CD4-positive, alpha-beta T cell treated with Interleukin-10 for 1 hour (primary cell): ENCODE measurements at places on chromosomes 16 and 17.

DNA sequence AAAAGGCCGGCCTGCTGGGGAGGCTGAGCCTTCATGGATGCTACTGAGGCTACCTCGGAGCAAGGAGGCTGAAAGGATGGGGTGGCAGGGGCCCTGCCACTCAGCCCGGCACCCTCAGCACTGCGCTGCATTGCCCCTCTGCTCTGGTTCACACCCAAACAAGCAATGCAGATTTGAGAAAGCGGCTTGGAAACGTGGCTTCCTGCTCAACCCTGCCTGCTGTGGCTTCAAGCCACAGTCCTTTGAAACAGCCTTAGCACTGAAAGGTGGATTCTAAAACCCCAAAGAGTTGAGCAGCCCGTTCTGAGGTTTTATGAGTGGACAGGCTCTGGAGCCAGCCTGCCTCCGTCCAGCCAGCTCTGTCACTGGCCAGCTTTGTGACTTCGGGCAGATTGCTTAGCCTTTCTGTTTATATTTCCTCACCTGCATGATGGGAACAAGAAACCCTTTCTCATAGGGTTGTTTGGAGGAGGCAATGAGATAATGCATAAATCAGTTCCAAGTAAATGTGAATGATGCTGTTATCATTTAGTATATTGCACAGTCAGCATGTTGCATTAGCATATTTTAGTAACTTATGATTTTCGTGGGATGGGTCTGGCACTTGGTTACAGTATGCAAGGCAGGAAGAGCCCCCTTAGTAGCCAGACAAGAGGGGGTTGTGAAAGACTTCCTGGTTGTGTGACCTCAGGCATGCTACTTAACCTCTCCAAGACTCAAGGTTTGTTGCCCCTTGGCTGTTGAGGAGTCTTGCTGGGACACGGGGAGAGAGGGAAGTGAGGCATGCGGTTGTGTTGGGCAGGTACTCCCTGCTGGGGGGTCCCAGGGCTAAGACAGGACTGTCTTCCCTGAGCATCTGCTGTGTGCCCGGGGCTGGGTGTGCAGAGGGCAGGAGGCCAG is 23.6 kb downstream of the CRISPLD2 start:
- no peak for DNase-seq

DNA sequence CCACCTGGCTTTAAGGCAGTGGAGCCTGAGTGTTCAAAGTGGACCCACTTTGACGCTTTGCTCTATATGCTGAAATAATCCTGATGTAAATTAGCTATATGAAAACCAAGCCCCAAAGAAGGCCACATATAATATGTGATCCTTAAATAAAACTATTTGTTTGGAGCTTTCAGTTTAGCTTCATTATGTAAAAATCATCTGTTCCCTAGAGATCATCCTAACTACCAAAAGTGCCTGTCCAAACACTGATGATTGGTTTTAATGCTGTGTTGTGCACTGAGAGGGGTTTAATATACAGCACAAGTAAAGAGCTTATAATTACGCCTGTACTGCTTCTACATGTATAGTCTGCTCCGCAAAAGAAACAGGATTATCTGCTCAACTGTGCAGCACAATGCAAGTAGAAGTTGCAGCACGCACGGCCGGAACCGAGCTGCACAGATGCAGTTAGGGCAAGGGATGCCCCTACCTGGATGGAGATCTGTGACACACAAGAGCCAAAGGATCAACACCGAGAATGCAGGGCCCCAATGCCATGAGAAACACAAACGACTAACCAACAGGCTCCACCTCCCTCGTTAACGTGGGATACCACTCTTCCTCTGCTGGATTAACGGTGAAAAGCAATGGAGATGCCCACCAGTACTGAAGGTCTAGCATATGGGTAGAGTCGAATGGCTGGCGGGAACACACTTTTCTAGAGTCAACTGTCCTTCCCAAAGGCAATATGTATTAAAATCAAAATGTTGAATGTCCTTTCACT is 20.5 kb downstream of the USP7 start:
- DNase-seq: no peak

DNA sequence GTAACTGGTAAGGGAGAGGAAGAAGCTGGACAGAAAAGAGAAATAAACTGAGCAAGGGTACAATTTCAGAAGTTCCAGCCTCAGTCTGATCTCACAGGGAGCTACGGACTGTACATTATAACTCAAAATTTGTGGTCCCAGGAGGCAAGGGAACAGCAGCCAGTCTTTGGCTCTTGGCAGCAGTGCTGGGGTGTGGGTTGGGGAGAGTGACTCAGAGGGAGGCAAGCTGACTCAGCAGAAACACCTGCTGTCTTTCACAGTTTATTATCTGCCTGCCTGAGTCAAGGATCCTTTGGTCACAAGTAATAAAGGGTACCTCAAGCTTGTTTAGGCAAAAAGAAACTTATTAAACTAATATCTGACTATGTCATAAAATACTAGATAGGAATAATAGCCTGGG is 73.5 kb upstream of the KIF2B start:
- no peak for DNase-seq

DNA sequence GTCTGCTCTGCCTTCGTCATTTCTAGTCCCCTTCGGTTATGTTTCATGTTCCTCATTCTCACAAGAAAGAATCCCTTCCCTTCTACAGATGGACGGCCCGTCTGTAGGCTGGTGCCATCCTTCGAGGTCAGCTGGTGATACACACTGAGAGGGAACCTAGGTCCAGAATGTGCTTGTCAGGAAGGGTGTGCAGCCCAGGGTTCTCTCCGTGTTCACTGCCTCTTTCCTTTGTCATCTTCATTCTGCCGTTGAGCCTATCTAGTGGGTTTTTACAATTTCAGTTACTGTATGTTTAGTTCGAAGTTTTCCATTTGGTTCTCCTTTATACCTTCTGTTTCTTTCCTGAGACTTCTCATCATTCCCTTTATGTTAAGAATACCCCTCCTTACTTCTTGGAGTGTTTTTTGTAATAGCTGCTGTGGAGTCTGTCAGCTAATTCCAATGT is 18.9 kb downstream of the KIAA0513 start:
- no peak for DNase-seq

- no peak for DNase-seq
Observed at GRCh38 chr16:53741546-53741945, 37.6 kb downstream of the FTO start.

DNA sequence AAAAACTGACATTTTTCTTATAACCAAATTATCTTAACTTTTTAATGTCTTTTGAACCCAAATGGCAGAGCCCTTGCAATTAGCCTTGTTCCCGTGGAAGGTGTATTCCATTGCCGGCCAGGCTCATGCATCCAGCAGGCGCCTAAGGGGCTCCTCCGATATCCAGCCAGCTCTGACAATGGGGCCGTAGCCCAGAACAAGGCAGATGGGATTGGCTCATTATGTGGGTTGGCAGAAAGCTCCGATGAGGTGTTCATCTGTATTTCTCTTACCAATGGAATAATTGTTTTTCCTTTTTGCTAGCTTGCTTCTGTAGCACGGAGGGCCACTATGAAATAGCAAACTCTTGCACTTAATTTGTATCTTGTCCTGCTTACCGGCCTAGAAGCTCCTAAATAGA is 208.2 kb upstream of the CHMP6 start:
- no peak for DNase-seq
